ENCODE measurements at places on chromosomes 11 and 22.

- no peak for DNase-seq
Measured at GRCh38 chr11:76172583-76172982, 33.7 kb downstream of the WNT11 start.

GRCh38 chr11:62933750-62934495 lies 12.8 kb upstream of the CHRM1 start:
- no peak for DNase-seq

DNA sequence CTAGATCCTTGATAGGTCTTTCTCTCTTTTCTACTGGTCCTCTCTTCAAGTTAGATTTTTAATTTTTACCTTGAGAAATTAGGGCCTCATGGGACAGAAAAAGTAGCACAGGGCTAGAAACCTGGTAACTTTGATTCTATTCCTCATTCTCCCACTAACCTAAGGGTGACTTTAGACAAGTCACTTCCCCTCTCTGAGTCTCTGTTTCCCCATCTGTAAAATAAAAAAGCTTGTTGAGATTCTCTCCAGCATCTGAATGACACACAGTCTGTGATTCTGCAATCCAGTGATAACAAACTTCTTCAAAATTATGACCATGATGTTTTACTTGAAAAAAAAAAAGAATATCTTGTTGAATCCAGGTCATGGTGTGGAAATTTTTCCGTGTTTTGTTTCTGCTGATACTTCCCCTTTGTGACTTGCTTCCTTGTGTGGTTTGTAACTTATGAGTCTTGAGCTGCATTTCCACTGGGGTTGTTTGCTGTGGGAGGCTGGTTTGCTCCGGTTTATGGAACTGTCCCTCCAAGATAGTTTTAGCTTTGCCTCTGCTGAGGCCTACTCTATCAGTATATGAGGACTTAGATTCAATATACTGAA lies 9.8 kb upstream of the MPEG1 start:
- DNase-seq: no peak

DNA sequence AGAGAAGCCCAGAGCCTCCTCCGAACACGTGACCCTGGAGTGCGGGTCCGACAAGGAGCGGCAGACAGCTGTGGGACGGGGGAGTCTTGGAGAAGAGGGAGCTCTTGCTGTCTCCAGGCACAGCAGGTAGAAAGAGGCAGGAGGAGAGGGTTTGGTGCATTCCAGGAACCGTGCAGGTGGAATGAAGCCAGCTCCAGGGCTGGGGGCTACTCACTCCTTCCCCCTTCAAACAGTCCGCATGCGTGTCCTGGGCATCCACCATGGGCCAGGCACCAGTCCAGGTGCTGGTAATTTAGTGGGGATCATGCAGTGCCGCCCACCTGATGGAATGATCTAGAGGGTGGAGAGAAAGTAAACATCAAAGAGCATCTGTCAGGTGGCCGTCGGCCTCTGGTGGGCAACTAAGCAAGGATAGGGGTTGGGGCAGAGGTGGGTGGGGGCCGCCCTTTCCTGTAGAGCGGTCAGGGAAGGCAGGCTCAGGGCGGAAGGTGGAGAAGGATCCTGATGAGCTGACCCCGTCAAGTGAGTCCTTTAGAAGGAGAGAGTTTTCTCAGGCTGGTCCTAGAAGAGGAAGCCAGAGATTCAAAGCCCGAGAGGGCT lies 850.0 kb downstream of the TBC1D22A start:
- no peak for DNase-seq

GRCh38 chr11:70610566-70611565 lies 212.5 kb downstream of the CTTN start:
- no peak for DNase-seq

- DNase-seq: no peak
Measured at GRCh38 chr11:69695581-69695980, 8.2 kb downstream of the FGF19 start.

DNA sequence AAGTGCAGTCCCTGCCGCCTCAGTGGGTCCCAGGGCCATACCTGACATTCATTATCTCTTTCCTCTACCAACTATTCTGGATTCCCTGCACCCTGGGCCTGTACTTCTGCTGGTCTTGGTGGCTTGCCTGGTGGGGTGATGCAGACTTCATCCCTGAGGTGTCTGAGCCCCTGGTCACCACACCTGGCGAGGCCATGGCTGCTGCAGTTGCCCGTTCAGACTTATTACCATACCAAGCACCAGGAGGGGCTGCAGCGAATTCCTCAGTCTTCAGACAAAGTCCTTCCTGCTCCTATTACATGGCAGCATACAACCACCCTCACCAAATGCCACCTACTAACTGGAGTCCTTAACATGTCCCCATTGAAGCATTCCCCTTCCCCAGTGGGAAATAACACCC lies 73.0 kb upstream of the SLC22A12 start:
- no peak for DNase-seq

DNA sequence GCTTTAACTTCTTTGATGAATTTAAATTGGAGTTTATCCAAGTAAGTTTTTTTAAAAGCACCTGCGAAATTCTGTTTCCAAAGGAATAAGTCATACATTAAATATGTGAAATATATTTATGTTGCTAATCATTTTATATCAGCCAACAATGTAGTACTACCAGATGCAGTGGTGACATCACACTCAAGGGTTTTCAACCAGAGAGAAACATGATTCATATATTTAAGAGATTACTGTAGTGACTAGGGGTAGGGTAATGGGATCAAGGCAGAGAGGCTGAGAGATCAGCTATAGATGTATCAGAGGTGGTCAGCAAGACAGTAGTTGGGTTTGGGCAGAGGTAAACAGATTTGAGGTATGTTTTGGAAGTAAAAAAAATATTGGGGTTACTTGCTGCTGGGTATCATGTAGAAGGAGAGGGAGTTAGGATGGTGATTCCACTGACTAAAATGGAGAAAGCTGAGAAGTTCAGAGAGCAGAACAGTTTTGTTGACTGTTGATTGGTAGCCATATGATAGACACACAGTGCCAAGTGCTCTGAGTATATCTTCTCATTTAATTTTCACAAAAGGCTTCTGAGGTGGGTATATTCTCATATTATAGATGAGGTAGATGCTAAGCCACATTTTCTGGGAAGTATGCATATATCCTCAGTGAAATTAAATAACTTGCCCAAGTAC lies 39.4 kb downstream of the CEP57 start:
- DNase-seq: no peak

- DNase-seq: no peak
Measured at GRCh38 chr11:76742902-76743301, 40.3 kb upstream of the TSKU start.

GRCh38 chr22:46067159-46068111 lies 82.9 kb upstream of the PPARA start:
- no peak for DNase-seq

DNA sequence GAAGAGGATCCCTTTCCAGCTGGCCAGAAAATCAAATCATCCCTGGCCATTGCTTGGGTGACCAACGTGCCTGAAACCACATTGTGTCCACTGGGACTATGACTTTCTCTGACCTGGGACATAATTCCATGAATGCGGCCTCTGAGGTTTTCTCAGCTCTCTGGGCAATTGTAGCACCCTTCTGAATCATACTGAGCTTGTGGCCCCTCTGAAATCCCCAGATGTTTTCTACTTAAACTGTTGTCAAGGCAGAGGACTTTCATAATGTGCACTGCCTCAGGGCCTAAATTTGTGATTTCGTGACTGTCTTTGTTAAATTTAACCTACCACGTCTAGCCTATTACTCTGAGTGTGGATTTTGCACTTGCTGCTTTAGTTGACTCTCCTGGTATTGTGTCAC lies 321.1 kb upstream of the PLET1 start:
- DNase-seq: no peak

DNA sequence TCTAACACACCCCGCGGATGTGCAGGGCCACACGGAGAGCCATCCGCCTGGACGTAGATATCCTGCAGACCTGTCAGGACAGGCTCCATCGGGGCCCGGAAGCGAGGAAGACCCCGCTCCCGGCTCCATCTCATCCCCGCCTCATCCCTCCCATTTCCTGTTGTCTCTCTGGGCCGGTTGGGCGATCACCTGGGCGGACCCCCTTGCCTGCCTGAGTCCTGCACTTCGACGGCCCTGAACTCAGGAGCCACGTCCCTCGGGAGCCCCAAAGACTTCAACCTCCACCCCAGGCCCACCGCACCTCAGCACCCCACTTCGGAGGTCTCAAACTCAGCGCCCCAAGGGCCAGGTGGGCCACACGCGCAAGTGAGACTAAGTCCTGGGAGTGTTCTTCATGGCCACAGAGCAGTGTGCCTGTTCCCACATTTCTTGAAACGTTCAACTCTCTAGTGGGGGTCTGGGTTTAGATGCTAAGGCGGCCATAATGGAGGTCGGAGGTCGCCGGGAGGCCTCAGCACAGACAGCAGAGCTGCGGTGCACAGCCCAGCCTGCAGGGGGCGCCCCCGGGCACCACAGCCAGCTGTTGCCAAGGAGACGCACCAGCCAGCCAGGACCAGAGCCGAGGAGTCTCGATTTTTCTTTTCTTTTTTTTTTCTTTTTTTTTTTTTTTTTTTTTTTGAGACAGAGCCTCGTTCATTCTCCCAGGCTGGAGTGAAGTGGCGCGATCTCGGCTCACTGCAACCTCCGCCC lies 26.0 kb upstream of the FADD start:
- peak; percentile 24 for DNase-seq

- no peak for DNase-seq
Measured at GRCh38 chr22:44701187-44701790, 715 bp upstream of the PRR5 start.

- DNase-seq: no peak
Measured at GRCh38 chr11:37504060-37504611, 906.1 kb upstream of the RAG2 start.

GRCh38 chr22:21920341-21921183 lies 32.1 kb downstream of the PPM1F start:
- no peak for DNase-seq

- DNase-seq: no peak
Measured at GRCh38 chr11:9688716-9689511, 25.0 kb downstream of the SWAP70 start.

- DNase-seq: no peak
Measured at GRCh38 chr11:126186708-126187529, 24.5 kb downstream of the RPUSD4 start.

DNA sequence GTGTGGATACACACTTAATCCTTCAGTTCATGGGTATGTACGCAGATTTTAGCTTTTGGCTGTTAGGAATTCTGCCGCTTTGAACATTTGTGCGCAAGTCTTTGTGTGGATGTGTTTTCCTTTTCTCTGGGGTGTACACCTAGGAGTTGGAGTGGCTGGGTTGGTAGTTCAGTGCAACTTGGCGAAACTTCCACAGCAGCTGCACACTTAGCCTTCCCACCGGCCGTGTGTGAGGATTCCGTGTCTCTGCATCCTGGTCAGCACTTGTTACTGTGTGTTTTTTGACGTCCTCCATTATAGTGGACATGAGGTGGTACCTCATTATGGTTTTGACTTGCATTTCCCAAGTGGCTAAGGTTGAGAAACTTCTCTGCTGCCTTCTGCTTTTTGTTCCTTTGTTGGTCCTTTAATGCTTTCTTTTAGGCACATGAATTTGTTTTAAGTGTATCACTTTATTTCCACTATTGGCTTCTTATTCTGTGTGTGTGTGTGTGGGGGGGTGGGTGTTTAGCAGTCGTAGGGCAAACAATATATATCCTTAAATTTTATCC lies 72.1 kb upstream of the SLC25A18 start:
- no peak for DNase-seq

DNA sequence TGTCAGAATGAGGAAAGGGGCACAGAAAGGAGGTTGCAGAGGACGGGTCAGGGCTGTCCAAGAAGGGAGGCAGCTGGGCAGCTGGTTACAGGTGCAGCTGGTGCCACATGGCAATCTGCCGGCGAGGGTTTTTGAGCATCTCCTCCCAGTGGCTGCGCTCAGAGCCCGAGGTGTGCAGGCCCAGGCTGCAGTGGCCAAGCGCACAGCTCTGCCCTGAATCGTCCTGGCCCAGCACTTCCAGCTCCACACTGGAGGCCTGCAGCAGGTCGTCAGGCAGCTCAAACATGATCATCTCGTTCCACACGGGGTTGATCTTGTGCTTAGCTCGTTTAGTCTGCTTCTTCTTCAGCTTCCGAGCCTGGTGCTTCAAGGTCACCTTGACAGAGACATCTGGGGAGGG lies 42.2 kb downstream of the SYT13 start:
- DNase-seq: no peak

- no peak for DNase-seq
Measured at GRCh38 chr11:12554122-12554521, 120.1 kb upstream of the TEAD1 start.

GRCh38 chr22:42688241-42689211 lies 32.1 kb downstream of the A4GALT start:
- DNase-seq: no peak

GRCh38 chr11:37277896-37278465 lies 679.9 kb upstream of the RAG2 start:
- DNase-seq: no peak

DNA sequence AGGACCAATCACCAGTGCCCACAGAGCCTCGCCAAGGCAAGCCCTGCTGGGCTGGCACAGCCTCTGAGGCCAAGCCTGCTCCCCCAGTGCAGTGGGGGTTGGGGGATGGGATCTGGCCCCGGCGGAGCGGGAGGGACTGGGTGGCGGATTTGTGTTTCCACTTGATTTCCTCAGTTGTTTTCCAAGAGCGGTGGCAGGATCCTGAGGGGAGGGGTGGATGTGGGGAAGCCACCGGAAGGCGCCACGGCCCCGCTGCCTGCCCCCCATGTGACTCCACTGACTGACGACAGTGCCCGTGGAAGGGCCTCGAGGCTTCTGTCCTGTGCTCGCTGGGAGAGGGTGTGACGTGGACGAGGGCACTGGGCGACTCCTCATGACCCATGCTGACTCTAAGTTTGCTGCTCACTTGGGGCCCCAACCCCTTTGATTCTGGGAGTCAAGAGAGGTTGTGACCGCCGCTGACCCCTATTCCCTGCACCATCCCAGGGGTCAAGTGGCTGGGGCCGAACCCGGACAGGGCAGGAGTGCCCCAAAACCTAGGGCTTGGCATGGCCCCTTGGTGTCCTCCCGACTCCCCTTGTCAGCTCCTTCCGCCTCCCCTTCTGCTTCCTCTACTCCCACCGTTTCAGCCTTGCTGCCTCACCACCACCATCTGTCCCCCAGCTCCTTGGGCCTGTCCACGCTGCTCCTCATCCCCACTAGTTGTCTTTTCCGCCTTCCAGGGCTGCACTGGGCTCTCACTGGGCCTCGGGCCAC lies 23.5 kb upstream of the PICK1 start:
- DNase-seq: no peak

DNA sequence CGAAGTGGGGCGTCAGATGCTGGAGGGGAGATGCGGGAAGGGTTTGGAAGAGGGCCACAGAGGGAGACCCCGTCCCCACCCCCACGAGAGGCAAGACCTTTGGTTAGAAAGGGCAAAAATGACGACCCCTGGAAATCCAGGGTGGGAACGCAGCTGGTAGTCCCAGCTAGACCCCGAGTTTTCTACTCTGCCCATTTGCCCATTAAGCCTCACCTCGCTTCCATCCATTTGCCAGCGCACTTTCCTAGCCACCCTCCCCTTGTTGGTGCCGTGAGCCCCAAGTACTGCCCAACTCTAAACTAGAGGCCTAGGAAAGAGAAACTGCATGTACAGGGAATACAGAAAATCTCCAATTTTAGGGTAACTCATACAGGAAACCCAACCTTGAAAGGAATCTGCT lies 370 bp downstream of the DDX25 start:
- DNase-seq: no peak
